ENCODE measurements at places on chromosomes 4 and X. TPM values are rescaled to one million over a fixed set of nuclear protein-coding genes. Genes with fewer than 3 reads are reported as not detected.

XKRX gene
- total RNA-seq = 1.7 TPM

RASL11B gene
- total RNA-seq = 21.3 TPM

ELK1 gene
- 45.6 TPM for total RNA-seq

ZMAT1 gene
- total RNA-seq = 19.5 TPM

YY2 gene
- total RNA-seq = 1.7 TPM

PDGFC gene
- 24.7 TPM for total RNA-seq

PPARGC1A gene
- total RNA-seq = 7.3 TPM

DKK2 gene
- 0.82 TPM for total RNA-seq
